ENCODE measurements at places on chromosomes 6 and 20.

DNA sequence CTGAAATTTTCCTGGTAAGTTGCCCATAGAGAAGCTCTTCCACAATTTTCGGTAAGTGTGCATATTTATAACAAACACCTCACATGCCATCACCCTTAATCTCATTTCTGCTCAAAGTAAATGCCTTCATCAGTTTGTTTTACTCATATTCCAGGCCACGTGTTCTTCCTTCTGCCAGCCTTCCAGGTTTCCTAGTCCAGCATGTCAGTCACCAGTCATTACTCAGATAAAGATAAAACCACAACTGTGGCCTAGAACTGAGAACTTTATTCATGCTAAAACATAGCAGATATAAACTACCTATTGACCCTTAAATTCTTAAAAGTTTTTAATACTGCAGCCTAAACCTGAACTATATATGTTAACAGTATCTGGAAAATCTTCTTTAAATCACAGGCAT, 149.5 kb upstream of the SLC22A16 start:
- no peak for DNase-seq

DNA sequence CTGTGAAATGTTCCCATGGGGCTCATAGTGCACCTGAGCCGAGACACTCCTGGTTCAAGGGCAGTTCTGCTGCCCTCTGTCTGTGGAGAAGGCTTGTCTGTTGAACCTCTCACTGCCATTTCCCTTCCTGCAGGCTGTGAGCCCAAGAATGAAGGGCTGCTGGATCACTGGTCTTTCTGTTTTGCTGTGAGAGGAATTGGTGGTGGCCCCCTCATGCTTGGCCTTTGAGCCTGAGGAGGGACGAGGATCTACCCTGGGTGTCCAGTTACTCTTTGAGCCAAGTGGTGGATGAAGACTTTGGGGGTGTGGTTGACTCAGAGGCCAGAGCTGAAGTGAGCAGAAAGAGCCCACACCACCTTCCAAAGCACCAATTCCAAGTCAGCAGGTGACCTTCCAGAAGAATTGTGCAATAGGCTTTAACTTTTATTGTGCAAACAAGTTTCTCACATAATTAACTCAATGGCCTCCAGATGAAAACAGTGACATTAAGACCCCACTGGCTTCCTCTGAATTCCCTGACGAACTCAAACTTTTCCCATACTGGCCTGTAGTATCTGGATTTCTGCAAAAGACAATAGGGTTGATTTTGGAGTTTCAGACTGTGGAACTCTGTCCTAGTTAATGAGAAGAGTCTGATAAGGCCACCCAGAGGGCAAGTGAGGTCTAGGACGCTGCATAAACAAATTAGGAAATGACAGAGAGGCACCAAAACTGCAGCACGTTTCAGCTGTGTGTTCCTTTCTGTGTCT, 101.5 kb downstream of the PHACTR3 start:
- DNase-seq = no peak

GRCh38 chr6:148271711-148272439, 70.8 kb upstream of the SASH1 start:
- DNase-seq = peak; percentile 96

DNA sequence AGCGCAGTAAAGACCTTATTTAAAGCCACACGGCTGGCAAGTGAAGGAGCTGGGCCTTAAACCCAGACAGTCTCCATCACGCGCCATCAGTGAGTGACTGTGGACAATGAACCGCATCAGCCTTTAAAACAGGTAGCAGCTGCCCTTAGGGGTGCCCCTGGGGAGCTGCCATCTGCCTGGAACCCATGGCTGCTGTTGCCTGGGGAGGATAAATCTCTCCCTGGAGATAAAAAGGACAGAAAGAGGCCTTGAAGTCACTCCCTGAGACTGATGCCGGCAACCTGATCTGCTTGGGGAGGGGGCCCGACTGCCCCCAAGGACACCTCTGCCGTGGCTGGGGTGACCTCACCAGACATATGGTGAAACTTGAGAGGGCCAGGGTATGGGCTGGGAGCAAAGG, 73.5 kb downstream of the PREX1 start:
- no peak for DNase-seq

DNA sequence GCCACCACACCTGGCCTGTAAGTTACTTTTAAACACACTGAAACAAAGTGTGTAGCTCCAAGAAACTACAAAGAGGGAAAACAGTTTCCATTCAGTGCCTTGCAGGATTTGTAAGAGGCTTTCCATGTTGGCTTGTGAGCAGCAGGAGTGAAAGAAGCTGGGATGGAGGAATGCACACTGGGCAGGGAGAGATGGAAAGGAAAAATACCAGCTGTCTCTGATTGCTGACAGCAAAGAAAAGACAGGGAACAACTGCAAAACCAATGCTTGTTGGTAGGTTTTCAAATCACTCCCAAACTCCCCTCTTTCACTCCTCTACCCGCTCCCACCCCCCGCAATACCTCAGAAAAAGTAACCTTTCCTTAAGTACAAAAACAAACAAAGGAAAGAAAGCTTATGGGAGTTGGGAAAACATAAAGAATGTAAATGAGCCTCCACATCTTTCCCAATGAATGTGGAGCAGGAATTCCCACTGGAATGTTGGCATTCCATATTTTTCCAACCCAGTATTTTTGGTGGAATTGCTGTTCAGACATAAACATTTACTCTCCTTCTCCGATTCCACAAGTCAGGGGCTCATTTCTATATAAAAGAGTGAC, 166.1 kb downstream of the THBS2 start:
- DNase-seq = peak; percentile 85

- no peak for DNase-seq
These were observed 43.2 kb downstream of the CDH4 start for GRCh38 chr20:61295249-61295648.

Measured in fibroblast of skin of scalp (primary cell).